ENCODE measurements at places on chromosomes 2 and 18.

- DNase-seq: no peak
Measured at GRCh38 chr2:11375025-11375688, 30.7 kb upstream of the ROCK2 start.

DNA sequence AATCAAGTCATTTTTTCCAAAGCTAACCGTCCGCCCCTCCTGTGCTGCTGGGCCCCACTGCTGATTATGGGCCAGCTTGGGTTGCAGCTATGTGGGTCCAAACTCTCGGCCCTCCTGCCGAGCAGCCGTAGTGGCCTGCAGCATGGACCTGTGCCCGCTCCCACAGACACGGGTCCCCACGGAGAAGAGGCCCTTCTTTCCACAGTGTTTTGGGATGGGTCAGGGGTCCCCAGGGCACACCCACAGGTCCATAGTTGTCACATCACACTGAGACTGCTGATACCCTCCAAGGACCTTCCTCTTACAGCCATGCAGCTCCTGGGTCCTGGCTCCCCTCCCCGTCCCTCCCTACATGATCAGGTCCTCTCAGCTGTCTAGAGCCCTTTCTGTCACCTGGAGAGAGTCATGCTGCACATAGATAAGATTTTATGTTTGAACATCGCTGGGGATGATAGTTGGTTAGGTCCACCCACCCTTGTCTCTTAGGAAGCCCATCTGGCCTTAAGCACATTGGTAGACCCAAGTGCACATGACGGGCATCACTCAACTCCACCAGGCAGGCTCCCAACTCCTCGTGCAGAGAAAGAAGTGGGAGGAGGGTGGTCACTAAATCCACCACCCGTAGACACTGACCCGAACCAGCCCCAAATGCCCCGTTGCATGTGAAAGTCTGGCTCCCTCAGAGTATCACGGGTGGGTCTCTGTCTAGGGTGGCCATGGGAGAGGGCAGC, 17.5 kb downstream of the GPR55 start:
- DNase-seq: no peak

GRCh38 chr18:21900605-21901352, 160.2 kb downstream of the MIB1 start:
- DNase-seq: no peak

DNA sequence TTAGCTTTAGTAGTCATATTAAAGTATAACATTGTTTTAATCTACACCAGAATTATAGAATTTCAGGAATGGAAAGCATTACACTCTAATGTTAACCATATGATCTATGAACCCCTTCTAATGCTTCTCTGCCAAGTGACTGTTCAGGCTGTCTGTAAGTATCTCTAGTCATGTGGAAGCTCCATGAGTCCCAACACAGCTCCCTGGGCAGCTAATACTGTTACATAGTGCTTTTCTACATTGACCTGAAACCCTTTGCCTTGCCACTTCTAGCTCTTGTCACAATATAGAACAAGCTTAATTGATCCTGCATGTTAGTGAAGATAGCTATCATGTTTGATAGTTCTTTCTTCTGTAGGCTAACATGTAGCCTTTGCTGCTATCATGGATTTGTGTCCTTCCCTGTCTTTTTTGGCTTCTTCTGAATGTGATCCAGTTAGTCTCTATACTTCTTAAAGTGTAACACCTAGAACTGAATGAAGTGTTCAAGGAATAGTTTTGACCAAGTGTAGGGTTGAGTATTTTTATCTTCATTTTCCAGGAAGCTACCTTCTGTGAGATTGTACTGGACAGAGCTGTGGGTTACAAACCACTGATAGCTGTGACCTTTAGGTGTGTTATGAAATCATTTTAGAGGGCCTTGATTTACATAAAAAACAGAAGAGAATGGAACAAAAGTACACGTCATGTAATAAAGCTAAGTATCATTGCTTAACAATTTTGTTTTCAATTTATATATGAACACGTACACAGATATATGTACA, 23.7 kb downstream of the BABAM2 start:
- no peak for DNase-seq

DNA sequence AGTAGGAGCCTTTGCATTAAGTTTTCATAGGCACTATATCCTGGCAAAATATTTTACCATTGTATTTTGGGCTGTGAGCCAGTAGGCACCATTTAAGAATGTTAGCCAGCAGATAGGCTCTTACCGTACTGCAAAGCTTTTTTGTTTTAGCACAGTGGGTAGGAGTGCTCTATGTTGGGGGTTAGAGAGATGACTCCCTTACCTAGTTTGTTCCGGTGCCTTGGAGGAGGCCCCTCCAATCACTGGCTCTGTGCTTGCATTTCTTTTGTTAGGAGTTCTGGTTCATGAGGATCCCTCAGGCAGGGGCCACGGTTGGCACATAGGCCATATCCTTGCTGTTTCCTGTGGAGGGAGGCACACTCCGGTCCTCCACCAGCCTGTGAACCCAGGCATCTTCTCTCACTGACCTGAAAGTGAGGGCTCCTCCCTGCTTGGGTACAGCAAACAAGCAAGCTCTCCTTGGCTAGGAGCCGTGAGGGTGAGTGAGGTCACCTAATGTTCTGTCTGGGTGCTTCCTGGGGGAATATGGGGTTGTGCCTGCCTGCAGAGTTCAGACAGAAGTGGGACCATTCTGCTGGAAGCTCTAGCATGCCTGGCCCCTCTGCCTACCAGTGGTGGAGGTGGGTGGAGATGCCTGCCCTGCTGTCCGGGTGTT, 29.8 kb downstream of the LTBP1 start:
- no peak for DNase-seq

GRCh38 chr2:112140205-112140802, 2.1 kb downstream of the FBLN7 start:
- DNase-seq: no peak

- no peak for DNase-seq
Measured at GRCh38 chr2:167253025-167253424, 364.7 kb downstream of the XIRP2 start.

- DNase-seq: no peak
Measured at GRCh38 chr2:85756195-85756594, 2.4 kb downstream of the ATOH8 start.

- DNase-seq: no peak
Measured at GRCh38 chr18:57051657-57052044, 95.2 kb upstream of the BOD1L2 start.

DNA sequence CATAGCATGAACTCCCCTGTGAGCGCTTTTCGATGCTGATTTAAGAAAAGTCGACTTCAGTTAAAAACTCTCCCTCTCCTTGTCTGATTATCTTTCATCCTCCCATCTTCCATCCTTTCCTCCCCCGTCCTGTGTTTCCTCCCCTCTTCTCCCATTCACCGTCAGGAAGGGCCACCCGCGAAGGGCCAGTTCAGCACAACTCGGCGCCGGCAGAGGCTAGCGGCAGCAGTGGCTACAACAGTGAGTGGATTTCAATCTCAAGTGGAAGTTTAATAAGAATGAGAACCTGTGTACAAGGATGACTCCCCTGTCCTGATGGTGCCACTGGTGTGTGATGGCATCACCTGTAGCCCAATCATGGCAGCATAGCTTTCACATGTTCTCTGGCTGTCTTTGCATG, 106.9 kb downstream of the PRKRA start:
- no peak for DNase-seq

GRCh38 chr18:3885209-3885792, 435.3 kb downstream of the TGIF1 start:
- peak; percentile 32 for DNase-seq

DNA sequence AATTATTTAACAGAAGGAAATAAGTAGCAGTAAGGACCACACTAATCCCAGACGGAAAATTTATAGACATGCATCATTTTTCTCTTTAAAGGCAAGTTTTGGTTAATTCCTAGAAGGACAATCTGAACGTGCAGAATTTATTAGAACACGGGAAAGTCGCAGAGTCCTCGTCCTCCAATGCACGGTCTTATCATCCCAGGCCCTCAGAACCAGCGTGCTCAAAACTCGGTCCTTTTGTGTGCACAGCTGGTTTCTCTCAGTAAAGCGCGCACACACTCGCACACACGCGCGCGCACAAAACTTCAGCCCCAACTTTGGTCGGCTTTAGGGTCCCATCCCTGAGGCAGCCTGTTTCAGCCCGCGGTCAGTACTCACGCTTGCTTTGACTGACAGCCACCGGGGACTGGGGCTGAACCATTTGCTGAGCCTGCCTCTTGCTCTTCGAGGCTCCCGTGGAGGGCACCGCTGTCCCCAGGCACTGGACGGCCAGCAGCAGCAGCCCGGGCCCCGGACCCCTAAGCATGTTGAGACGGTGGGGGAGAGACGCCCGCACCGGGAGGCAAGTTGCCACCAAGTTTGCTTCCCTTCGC, 493 bp downstream of the FN1 start:
- DNase-seq: peak; percentile 25

- no peak for DNase-seq
Measured at GRCh38 chr18:41043876-41044275, 911.2 kb upstream of the PIK3C3 start.

DNA sequence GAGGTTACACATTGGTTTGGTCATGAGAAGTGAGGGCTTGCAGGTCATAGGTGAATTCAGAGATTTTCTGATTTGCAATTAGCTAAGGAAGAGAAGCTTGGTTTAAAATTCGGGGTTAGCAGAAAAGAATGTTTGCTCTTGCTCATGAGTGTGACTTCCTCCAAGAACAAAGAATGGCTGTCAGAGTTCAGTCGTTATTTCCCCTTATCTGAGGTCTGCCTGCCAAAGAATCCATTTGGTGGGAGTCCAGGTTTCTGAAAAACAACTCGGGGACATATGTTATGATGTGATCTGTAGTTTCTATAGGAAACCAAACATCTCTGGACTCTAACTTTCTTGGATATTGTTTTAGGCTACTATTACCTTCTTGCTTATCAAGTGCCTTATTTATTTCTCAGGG, 3.2 kb upstream of the UGT1A6 start:
- no peak for DNase-seq

- no peak for DNase-seq
Measured at GRCh38 chr2:39649511-39649910, 16.2 kb upstream of the TMEM178A start.

GRCh38 chr2:175205523-175205922, 24.0 kb upstream of the ATP5MC3 start:
- no peak for DNase-seq

GRCh38 chr18:63963615-63964256, 6.1 kb upstream of the SERPINB8 start:
- peak; percentile 58 for DNase-seq

- DNase-seq: no peak
Measured at GRCh38 chr2:37026050-37026449, 58.1 kb downstream of the HEATR5B start.

DNA sequence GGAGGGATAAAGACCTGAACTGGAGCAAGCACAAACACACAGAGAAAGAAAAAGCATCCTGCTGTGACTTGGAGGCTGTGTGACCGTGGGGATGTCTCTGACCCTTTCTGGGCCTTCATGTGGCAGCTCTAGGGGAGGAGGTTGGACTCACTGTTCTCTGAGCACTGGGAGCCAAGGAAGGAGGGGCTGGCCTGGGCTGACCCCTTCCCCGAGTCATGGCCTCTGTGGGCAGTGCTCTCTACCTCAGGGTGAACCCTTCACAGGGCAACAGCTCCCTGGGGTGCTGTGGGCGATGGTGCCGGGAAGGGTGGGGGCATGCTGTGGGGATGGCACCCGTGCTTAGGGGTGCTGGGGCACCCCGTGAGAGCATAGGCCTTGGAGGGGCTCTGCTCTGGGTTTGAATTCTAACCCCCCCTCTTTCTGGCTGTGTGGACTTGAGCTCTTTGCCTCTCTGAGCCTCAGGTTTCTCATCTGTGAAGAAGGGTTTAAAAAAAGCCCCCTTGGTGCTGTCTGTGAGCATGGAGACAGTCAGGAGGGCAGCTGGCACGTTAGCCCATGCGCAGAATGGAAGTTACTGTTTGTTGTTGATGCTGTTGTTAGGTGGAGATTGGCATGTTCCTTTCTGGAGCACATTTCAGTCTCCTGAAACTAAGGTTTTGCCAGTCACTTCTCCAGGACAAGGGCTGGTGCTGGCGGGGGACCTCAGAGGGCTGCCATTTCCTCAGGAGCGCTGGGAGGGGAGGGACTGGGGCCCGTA, 700 bp downstream of the TOGARAM2 start:
- DNase-seq: no peak

DNA sequence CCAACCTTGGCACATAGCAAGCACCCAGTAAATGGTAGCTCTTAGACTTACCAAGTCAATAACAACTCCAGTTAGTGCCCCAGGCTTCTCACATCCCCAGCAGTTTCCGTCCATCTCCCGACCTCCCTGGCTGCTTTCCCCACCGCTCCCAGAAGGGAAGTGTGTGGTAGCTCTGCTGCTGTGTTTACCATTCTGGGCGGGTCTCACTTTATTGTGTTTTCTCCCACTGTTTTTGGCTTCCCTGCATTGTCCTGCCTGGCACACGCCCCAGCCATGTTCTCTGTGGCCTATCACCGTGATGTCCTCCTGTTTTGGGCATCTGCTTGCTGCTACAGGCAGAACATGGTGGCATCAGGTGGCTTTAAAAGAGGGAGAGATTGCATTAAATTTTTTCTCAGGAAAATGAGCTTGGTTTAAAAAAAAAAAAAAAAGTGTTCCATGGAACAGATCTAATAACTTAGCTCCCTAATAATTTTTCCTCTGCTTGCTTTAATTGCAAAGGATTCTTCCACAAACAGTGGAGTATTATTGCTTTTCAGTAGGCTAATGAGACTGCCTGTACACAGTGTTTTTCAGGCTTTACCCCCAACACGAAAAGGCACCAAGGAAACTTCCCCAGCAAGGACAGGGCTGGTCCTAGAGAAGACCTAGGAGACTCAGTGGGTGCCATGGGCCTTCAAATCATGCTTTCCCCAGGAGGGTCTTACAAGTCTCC, 8.0 kb upstream of the COX7A2L start:
- DNase-seq: no peak

GRCh38 chr18:12963069-12963468, 15.3 kb downstream of the SEH1L start:
- DNase-seq: peak; percentile 77

GRCh38 chr2:49110571-49110970, 43.7 kb downstream of the FSHR start:
- DNase-seq: no peak

DNA sequence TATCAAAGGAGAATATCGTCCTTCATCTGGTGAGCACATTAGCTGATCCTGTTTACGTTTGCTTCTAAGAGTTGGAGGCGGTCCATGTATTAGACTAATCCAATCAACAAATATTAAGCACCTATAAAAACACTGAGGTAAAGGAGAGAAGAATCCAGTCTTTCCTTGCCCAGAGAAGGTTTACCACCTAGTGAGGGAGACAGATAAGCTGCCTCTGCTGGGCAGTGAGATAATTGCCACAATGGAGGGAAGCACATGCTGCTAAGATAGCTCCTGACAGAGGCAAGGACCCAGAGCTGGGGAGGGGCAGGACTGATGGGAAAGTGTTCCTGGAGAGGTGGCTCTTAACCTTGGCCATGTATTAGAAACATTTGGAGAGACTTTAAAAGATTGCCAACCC, 36.7 kb upstream of the ST8SIA5 start:
- DNase-seq: peak; percentile 43

Measured in NCI-H524 (cell line).